ENCODE measurements at places on chromosomes 4 and X.

DNA sequence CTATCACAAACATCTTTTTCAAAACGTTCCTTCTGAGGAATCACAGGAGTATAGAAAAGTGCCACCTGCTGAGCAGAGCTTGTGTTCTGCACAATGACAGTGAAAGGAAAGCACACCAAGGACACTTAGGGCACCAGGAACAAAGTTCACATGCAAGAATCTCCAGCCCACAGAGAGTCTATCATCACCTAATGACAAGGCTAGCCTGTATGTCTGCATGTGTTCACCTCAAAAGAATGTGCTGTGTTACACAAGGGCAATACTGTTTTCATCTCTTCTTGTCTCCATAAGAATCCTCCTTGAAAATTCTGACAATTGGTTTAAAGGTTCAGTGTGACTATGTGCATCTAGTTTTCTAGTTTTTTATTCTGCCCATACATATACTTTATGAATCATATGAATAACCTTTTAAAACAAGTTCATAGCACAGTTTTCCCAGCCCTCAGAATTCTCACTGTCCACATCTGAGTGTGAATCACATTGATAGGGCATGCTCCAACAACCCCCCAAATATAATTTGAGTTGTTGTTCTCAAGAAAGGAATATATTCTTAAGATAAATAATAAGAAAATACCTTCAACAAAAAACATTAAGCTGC is 118.0 kb downstream of the PWWP3B start:
- no peak for DNase-seq

DNA sequence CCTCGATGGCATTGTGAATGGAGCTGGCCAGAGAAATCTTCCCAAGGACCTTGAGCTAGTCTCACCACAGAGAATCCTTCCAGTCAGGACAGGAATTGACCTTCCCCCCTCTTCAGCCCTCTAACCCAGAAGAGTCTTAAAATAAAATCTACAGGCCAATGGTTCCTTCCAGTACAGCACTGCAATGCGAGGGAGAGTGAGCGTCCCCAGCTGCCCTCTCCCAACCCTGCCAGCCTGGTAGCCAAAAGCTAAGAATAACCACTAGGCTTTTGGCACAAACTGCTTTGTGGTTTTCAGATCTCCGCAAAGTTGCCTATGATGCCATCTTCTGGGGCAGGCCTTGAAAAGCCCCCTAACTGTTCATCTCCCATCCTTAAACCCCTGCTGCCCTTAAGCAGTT is 175.1 kb downstream of the AR start:
- DNase-seq = no peak

GRCh38 chr4:159009521-159009920 is 93.4 kb upstream of the RAPGEF2 start:
- no peak for DNase-seq

DNA sequence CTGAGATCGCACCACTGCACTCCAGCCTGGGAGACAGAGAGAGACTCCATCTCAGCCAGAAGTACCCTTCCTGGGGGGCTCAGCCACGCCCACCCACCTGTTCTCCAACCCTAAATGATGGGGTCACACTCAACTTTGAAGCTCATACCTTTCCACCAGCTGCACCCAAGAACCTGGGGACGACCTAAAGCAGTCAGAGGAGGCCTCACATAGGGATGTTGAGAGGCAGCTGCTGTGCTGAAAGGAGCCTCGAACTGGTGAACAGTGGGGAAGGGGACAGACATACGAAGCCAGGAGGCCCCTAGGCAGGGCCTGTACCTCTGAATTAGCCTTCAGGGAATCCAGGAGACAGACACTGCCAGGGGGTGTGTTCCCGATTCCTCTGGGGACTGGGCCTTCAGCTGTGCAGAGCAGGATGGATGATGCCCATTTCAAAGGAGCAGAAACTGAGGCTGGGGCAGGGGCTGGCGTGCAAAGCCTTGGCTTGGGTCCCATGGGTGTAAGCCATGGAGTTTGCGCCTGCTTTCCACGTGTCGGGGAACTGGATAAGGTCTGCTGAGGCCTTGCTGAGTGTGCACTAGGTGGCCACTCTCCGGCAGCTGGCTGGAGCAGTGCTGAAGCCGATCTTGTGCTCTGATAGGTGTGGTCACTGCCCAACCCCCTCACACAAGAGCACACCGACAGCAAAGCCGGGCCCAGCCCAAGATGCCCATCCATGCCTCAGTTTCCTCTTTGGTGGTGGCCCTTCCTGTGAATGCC is 130.8 kb downstream of the CPZ start:
- no peak for DNase-seq

DNA sequence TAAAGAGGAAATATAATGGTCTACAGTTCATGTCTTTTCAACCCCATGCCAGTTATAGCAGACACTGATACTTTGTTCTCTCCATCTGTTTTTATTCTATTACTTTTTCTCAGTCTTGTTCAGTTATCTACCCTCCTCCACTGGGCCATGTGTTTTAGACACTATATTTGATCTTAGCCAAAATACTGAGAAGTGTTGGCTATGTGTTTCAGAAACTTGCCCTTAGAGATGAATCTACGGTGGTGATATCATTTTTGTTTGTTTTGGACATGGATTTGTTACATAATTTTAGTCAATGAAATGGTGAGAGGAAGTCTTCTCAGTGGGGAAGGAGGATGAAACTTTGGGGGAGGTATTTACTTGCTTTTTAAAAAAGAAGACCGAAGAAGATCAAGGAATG is 211.5 kb upstream of the DDX53 start:
- no peak for DNase-seq

DNA sequence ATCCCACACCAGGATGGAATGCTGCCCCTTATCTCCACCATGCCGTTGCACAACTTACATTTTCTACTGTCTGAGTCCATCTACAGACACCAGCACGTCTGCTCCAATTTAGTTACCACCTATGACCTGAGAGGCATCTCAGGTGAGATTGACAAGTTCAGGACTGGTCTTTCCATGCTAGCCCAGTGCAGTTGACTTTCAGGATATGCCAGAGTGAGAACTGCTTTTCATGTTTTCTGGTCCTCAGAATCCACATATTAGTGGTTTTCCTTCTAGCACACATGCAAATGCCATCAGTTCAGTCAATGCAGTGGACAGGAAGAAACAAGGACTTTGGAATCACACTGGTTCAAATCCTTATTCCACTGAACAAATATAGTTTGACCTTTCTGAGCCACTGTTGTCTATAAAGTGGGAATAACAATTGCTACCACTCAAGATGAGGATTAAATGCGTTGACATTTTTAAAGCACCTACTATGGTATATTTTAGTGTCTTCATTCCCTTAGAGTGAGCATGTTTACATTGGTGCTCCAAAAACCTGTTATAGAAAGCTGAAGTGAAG is 38.1 kb upstream of the ANXA3 start:
- DNase-seq = no peak

- no peak for DNase-seq
Measured at GRCh38 chr4:86307432-86307831, 52.4 kb downstream of the MAPK10 start.

- no peak for DNase-seq
Measured at GRCh38 chr4:125703443-125703842, 388.7 kb downstream of the FAT4 start.

GRCh38 chr4:40446839-40447238 is 111.7 kb downstream of the CHRNA9 start:
- DNase-seq = no peak

Measured in activated naive CD4-positive, alpha-beta T cell (primary cell).